ENCODE measurements at places on chromosomes 16 and 17. TPM values are rescaled to one million over a fixed set of nuclear protein-coding genes. Genes with fewer than 3 reads are reported as not detected.

TAT gene
- 0.91 TPM for total RNA-seq

DNA sequence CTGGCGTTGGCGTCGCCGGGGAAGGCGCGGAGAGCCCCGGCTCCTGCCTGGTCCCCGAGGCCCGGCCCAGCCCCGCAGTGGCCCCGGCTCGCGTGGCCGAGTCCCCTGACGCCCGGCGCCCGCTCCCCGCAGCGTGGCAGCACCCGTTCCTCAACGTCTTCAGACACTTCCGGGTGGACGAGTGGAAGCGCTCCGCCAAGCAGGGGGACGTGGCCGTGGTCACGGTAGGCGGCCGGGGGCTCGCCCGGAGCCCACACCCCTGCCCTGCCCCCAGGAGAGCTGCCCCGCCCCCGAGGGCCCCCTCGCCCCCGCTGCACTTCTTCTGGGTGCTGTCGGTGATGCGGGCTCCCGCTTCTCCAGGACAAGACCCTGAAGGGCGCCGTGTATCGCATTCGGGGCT, 466 bp downstream of the WDR90 start:
- H3K27ac ChIP-seq: peak overlapping the region; percentile 96
- H3K4me3 ChIP-seq: peak overlapping the region; percentile 68
- peaks cover 33% of the 10 kb centered on the region for H3K4me1 ChIP-seq
- no peaks in the 10 kb centered on the region for H3K27me3 ChIP-seq
- H3K36me3 ChIP-seq: no peaks in the 10 kb centered on the region
- DNase-seq: no peak

ACADVL gene
- total RNA-seq: 554 TPM

DNA sequence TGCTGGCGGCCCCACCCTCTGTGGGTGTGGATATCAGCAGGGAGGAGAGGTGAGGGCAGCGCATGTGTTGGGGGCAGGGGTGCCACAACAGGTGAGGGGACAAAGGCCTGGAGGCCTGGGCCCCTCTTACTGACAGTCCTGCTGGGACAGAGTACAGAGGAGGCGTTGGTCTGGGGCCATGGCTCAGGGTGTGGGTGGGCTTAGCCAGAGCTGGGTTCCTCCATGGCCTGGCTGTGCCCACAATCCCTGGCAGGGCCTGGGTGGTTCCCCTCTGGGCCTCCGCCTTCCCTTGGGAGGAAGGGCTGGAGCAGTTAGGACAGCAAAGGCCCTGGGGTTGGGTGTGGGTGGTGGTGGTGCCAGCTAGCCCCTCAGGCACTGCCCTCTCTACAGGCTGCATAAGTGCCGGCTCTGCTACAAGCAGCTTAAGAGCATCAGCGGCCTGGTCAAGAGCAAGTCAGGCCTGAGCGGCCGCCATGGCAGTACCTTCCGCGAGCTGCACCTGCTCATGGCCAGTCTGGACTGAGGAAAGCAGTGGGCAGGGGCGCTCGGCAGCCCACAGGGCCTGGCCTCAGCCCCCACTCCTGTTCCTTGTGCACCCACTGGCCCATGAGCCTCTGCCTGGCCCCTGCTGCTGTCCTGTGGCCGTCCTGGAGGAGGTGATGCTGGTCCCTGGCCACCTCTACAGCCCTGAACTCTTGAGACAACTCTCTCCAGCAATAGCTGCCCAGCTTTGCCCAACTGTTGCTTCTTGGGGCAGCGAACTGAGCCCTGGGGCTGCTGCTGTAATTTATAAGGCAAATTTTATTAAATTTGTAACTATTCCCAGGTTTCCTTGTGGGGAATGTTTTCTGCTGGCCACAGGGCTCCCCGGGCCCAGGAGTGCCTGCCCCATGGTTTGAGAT, 21.1 kb downstream of the KATNB1 start:
- no peak overlapping the region for H3K4me3 ChIP-seq
- H3K27ac ChIP-seq: no peak overlapping the region
- DNase-seq: no peak
- H3K4me1 ChIP-seq: no peaks in the 10 kb centered on the region

KRT17 gene
- not detected for total RNA-seq

- H3K4me3 ChIP-seq: no peak overlapping the region
- no peak for DNase-seq
- H3K36me3 ChIP-seq: no peaks in the 10 kb centered on the region
- H3K4me1 ChIP-seq: peaks cover 10% of the 10 kb centered on the region
- H3K27ac ChIP-seq: no peak overlapping the region
- H3K27me3 ChIP-seq: no peaks in the 10 kb centered on the region
Observed at GRCh38 chr17:49635121-49635520, 42.8 kb downstream of the SPOP start.

- H3K27ac ChIP-seq: no peak overlapping the region
- no peaks in the 10 kb centered on the region for H3K36me3 ChIP-seq
- no peak overlapping the region for H3K4me3 ChIP-seq
- peaks cover 33% of the 10 kb centered on the region for H3K4me1 ChIP-seq
Observed at GRCh38 chr16:56603589-56603988, 4.8 kb upstream of the MT2A start.

GRCh38 chr16:28845293-28845692, 855 bp downstream of the TUFM start:
- H3K36me3 ChIP-seq: peaks cover 33% of the 10 kb centered on the region
- H3K4me3 ChIP-seq: peak overlapping the region; percentile 100
- H3K27me3 ChIP-seq: no peaks in the 10 kb centered on the region

- H3K27me3 ChIP-seq: no peaks in the 10 kb centered on the region
- no peak for DNase-seq
- no peaks in the 10 kb centered on the region for H3K36me3 ChIP-seq
- peaks cover 9% of the 10 kb centered on the region for H3K4me1 ChIP-seq
Observed at GRCh38 chr17:51486091-51486490, 225.7 kb downstream of the UTP18 start.

DNA sequence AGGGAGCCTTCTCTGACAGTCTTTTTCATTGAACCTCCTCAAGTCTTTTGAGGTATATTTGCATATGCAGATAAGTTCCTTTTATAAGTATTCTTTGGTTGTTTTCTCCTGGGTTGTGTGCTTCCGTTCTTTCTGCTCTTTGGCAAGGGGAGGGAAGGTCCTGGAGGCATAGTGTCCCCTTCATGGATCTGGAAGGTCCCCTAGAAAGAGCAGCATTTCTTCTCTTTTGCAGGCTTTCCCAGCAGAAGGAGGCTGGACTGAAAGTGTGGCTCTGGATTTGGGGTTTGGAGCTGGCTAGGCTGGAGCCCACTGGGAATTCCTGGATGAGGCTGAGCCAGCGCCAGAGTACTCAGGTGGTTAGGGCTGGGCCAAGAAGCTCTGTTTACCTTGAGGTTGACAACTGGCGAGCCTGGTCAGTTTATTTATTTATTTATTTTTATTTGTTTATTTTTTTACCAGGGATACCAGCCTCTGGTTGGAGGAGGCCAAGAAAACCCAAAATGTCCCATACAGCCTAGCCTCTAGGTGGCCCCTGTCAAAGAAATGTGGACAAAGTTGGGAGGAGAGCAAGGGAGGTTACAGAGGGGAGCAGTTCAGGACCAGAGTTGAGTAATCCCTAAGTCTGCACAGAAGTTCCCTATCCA, 5.4 kb upstream of the TOP2A start:
- peak; percentile 38 for DNase-seq
- H3K27me3 ChIP-seq: no peaks in the 10 kb centered on the region
- H3K36me3 ChIP-seq: no peaks in the 10 kb centered on the region
- H3K4me3 ChIP-seq: no peak overlapping the region
- no peak overlapping the region for H3K27ac ChIP-seq

SSTR5 gene
- total RNA-seq: 7.2 TPM

GRCh38 chr17:48011405-48012150, 26.0 kb downstream of the COPZ2 start:
- no peaks in the 10 kb centered on the region for H3K27me3 ChIP-seq
- no peak overlapping the region for H3K4me3 ChIP-seq
- no peaks in the 10 kb centered on the region for H3K36me3 ChIP-seq

TBX2 gene
- total RNA-seq: 0.71 TPM

- H3K27me3 ChIP-seq: no peaks in the 10 kb centered on the region
- peaks cover 7% of the 10 kb centered on the region for H3K36me3 ChIP-seq
- H3K4me1 ChIP-seq: no peaks in the 10 kb centered on the region
Observed at GRCh38 chr16:71672803-71673581, 47.0 kb downstream of the MARVELD3 start.

- peaks cover 3% of the 10 kb centered on the region for H3K4me1 ChIP-seq
- no peaks in the 10 kb centered on the region for H3K36me3 ChIP-seq
- H3K27ac ChIP-seq: no peak overlapping the region
- H3K4me3 ChIP-seq: no peak overlapping the region
- DNase-seq: no peak
Observed at GRCh38 chr16:74757349-74757748, 17.3 kb downstream of the FA2H start.

GRCh38 chr17:29084541-29085146, 41.7 kb downstream of the PIPOX start:
- no peak overlapping the region for H3K27ac ChIP-seq
- H3K4me1 ChIP-seq: no peaks in the 10 kb centered on the region
- DNase-seq: no peak
- no peak overlapping the region for H3K4me3 ChIP-seq
- no peaks in the 10 kb centered on the region for H3K27me3 ChIP-seq

- H3K27ac ChIP-seq: no peak overlapping the region
- H3K4me3 ChIP-seq: no peak overlapping the region
- no peak for DNase-seq
- no peaks in the 10 kb centered on the region for H3K27me3 ChIP-seq
Observed at GRCh38 chr17:47983492-47984223, 12.7 kb downstream of the CDK5RAP3 start.

EVPL gene
- total RNA-seq: 58.0 TPM

DNA sequence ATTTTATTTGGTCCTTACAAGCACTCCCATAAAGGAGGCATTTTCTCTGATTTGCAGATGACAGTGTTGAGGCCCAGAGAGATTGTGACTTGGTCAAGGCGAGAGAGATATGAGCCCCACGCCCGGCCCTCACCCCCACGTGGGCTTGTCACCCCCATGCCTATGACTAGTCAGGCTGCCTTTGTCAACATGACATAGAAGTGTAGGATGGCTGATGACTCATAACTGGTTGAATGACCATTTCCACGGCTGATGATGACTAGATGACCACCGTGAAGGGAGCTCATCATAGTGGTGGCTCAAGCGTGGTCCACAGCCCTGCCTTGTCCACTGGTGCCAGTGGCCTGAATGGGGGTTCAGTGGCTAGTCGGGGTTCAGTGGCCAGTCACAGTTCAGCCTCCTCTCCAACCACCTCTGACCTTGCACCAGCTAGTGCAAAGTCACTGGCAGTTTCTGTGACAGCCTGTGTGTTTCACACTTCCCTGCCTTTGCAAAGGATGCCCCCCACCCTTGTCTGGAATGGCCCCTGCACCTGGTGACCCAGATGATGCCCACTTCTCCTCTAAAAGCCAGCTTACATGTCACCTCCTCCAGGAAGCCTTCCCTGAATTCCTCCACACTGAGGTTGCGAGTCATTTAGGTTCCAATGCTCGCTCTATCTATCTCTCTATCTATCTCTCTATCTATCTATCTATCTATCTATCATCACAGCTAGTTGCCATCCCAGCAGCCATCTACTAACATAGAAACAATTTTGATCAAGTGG, 3.8 kb upstream of the WSCD1 start:
- no peak for DNase-seq
- H3K4me1 ChIP-seq: peaks cover 2% of the 10 kb centered on the region
- peaks cover 47% of the 10 kb centered on the region for H3K27me3 ChIP-seq
- no peak overlapping the region for H3K4me3 ChIP-seq
- no peaks in the 10 kb centered on the region for H3K36me3 ChIP-seq

GRCh38 chr16:57590654-57591085, 37.8 kb upstream of the ADGRG1 start:
- H3K4me1 ChIP-seq: peaks cover 21% of the 10 kb centered on the region
- H3K4me3 ChIP-seq: peak overlapping the region; percentile 54
- peak overlapping the region; percentile 42 for H3K27ac ChIP-seq

SLC13A2 gene
- not detected for total RNA-seq

KRT12 gene
- total RNA-seq: not detected
